ENCODE measurements at places on chromosomes 7 and 10.
A peak's percentile ranks its signal among the peaks of the same experiment; 100 is the strongest.

DNA sequence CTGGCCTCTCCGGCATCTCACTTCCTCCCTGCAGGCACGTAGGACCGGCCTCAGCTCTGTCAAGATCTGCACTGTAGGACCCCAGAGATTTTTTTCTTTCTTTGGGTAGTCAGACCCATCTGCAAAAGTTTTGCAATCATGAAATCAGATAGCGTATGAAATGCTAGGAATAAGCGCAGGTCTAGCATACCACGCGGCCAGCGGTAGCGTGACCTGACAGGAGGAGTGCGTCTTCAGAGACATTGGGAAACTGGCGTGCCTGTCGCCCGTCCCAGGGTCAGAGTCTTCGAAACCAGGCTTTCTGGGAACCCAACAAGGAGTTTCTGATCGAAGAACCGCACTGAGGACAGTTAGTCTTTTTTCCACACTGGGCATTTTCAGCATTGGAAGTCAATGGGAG, 100.9 kb upstream of the SH2B2 start:
- no peak for DNase-seq

DNA sequence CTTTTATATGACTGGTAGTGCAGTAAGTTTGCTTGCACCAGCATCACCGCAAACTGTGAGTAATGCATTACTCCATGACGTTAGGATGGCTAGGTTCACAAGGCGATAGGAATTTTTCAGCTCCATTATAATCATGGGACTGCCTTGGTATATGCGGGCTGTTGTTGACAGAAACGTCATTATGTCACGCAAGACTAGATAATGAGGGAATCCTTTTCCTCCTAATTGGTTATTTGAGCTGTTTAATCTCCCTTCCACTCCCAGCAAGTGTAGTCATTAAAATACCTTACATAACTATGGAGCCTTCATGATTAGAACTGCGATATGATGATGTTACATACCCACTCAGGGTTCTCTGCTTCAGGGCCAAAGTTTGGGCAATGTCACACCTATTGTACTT, 17.3 kb downstream of the KLLN start:
- no peak for DNase-seq

GRCh38 chr7:140003913-140004382, 58.8 kb downstream of the PARP12 start:
- DNase-seq = peak; percentile 53

- no peak for DNase-seq
These were observed 32.5 kb upstream of the EIF4H start for GRCh38 chr7:74141705-74142104.

DNA sequence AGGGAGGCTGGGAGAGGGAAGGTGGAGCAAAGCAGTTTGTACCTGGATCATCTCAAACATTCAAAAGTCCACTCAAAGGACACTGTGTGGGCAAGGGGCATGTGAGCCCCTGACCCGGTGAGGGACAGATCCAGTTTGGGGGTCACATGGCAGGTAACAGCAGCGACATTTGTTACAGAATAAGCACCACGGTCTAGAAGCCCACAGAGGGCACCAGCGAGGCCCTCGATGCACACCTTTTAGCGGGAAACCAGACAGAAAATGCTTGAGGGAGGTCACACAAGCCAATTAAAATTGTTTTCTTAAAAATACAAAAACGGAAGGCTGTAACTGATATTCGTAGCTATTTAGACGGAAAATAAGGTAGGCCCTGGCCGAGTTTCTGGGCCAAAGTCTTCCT, 144.4 kb downstream of the ZMYND11 start:
- DNase-seq = no peak

GRCh38 chr7:115066050-115066449, 144.2 kb downstream of the MDFIC start:
- DNase-seq = no peak

- DNase-seq = no peak
These were observed 77.9 kb upstream of the PFKP start for GRCh38 chr10:2989292-2989947.

DNA sequence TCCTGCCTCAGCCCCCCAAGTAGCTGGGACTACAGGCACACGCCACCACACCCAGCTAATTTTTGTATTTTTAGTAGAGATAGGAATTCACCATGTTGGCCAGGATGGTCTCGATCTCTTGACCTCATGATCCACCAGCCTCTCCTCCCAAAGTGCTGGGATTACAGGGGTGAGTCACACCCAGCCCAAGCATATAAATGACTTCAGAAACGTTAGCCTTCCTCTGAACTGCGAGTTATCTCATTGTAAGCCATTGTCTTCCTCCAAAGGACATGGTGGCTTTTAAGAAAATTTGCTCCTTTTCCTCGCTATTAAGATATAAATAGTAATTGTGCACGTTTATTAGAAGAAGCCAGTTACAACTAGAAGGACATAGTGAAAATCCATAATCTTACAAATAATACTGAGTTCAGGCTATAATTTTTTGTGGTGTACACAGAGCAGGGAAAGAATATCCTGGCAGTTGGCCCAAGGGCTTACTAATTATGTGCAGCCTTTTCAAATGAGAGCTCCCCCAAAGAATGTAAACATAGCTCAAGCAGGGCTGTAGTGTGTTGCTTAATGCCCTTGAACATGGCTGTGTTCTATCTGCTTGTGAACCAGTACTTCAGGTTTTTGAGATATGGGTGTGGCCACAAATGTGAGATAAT, 495.8 kb downstream of the PARD3 start:
- DNase-seq = no peak

- DNase-seq = no peak
These were observed 177.4 kb downstream of the ARHGAP12 start for GRCh38 chr10:31751051-31751737.

- DNase-seq = no peak
These were observed 480.1 kb downstream of the INHBA start for GRCh38 chr7:41222746-41223145.

DNA sequence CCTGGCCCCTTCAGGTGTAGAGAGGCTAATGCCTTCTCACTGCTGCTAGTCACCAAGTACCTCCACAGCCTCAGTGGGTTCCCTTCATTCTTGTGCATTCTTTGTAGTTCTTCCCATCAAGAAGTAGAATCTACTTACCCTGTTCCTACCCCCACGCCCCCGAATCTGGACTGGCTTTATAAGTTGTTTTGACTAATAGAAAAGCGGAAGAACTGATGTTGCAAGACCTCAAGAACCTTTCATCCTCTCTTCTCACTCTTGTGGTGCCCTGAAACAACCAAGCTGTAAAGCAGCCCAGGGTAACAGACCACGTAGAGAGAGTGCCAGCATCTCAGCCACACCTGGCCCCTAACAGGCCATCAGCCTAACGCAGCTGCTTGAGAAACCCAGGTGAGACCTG, 23.2 kb upstream of the LAMB1 start:
- DNase-seq = no peak

- no peak for DNase-seq
These were observed 258.6 kb downstream of the GLRX3 start for GRCh38 chr10:130394832-130395231.

GRCh38 chr10:28331841-28332240, 29.0 kb upstream of the MPP7 start:
- no peak for DNase-seq

- no peak for DNase-seq
These were observed 55.9 kb upstream of the AHR start for GRCh38 chr7:17242504-17242903.

DNA sequence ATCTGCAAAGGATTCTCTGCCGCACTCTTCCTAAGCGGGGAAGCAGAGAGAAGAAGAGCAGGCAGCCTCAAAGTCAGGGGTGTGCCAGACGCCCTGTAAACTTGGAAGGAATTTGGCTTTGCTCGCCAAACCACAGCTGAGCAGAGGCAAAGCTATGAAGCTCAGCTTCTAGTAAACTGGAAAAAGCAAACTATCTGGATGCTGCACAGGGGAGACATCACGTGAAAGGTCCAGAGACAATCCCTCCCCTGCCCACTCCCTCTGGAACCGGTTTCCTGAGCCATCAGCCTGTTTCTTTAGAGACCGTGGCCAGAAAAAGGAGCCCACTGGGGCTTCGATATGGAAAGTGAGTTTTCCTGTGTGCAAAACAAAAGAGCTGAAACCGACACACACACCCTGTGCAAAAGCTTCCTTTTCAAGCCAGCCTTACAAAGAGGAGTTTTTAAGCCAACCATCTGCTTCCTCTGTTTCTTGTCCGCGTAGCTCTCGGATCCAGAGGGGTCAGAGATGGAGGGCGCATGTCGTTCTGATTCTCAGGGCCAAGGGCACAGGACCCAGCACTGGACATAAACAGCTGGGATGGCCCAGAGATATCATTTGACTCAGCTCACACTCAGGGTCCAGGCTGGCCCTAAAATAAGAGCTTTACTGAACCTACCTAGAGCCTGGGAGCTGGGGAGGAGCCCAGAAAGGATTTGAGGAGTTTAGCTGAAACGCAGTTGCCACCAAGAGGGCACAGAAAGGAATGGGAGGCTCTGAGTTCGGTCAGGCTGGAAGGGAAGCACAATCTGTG, 58.2 kb upstream of the DNAAF5 start:
- no peak for DNase-seq

GRCh38 chr7:17274551-17275245, 23.8 kb upstream of the AHR start:
- DNase-seq = no peak

DNA sequence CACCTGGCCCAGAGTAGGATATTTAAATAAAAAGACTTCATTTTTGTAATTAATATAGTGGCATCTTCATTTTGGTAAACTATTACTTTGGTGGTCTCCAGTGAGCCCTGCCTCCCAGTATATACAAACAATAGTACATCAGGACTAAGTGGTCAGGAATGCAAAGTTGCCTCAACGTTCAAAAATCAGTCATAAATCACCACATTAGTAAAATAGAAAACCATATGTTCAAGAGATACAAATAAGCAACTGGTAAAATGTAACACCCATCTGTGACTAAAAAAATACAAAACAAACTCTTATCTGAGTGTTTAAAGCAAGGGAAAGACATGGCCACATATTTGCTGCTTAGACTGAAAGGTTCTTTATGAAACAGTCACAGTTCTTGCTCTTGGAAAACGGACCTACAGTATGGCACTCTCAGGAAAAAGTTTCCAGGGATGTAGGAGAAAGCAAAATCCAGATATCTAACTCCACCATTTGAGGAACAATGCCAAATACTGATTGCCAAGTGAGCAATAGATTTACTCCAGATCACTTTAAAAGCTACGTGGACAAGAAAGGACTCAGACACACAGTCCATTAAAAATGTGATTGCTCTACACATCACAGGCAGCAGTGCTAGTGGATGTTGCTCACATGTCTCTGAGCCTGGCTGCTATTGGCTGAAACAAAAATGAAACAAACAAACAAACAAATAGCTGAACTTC, 15.1 kb upstream of the RHOBTB1 start:
- DNase-seq = no peak

- DNase-seq = no peak
These were observed 20.6 kb downstream of the VTI1A start for GRCh38 chr10:112467541-112468075.

GRCh38 chr7:155188821-155189581, 108.7 kb upstream of the INSIG1 start:
- DNase-seq = no peak

GRCh38 chr10:12539350-12540164, 190.2 kb downstream of the CAMK1D start:
- DNase-seq = no peak

DNA sequence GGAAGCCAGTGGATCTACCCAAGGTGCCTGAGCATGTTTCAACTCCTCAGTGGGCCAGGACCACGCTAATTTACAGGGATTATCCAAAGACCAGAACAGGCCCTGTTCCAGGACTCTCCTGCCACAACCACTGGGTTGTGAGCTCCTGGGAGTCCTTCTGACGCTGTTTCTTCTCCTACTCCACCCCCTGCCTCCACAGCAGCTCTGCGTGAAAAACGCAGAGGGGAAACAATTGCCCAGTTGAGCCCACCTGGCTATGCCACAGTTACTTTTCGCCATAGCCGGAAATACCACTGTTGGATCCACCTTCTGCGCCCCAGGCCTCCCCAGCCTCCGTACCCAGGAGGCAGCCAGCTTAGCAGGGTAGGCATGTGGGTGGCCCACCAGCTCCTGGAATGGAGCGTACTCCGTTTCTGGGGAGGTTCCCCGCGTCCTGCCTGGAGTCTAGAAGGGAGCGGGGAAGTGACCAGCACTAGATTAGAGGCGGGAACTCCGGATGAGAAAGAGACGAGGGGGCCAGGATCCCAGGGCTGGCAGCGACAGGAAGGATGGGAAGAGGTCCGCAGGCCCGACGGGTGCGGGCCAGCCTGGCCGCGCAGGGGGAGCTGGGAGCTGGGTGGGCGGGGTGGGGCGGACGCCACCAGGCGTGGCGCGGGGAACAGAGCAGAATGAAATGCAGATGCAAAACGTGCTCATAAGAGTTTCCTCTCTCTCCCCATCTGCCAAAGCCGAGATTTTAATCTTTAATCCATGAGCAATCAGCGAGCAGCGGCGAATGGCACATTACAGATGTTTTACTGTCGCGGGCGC, 32.1 kb upstream of the PAX2 start:
- no peak for DNase-seq

DNA sequence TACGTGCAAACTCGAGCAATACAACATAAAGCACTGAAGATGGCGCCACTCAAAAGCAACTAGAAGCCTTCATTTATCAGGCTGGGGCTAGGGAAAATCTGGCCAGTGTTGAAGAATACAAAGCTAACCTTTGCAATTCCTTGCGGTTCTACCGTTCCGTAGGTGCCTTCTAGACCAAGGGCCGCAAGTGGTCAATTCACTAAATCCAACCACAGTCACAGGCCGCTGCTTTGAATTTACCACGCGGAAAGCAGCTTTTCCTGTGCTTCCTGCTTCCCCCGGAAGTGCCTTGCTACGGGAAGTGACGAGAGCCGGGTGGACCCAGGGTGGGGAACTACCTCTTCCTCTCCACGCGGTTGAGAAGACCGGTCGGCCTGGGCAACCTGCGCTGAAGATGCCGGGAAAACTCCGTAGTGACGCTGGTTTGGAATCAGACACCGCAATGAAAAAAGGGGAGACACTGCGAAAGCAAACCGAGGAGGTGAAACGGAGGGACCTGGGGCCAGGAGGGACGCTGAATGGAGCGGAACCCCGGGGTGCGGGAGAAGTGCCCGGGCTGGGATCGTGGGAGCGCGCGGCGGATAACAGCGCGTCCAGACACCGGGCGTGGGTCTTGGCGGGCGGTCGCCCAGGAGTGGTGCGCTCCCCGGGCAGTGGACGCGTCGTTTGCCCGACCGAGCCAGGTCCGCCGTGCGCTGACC, at the start of gene DDX21:
DDX21 (plus strand) TSS at position 339 of the 701 bp plus-strand sequence; CDS start at position 395, 56 bp downstream.
- DNase-seq = peak; percentile 85

GRCh38 chr10:111784946-111785465, 398.6 kb downstream of the GPAM start:
- DNase-seq = no peak

GRCh38 chr7:129782818-129783583, 169.8 kb downstream of the UBE2H start:
- no peak for DNase-seq

DNA sequence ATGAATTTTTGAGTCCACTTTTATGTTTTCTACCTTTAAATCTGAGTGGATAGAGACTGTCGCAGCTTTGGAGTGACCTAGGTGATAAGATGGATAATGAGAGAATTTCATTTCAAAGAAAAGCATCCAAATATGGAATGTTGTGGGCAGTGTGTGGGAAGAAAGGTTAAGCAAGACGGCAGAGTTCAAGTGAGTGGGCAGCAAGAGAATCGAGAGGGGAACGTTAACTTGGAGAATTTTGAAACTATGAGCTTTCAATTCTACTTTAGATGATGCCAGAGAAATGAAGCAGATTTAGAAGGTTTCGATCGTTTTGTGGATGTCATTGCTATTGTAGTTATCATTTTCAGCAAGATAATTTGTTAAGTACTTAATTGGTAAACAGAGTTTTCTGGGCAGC, 73.0 kb downstream of the XRCC2 start:
- no peak for DNase-seq

All from GM18507 (cell line).